Right renal cortex interstitium (tissue), 3 donors: ENCODE measurements at places on chromosomes 7 and 10.

- no peak for DNase-seq
Measured at GRCh38 chr7:149859876-149860275, 13.9 kb upstream of the ATP6V0E2 start.

- DNase-seq = no peak
Measured at GRCh38 chr10:22029445-22030236, 26.1 kb upstream of the DNAJC1 start.

- no peak for DNase-seq
Measured at GRCh38 chr10:132300582-132300981, 7.2 kb downstream of the STK32C start.

DNA sequence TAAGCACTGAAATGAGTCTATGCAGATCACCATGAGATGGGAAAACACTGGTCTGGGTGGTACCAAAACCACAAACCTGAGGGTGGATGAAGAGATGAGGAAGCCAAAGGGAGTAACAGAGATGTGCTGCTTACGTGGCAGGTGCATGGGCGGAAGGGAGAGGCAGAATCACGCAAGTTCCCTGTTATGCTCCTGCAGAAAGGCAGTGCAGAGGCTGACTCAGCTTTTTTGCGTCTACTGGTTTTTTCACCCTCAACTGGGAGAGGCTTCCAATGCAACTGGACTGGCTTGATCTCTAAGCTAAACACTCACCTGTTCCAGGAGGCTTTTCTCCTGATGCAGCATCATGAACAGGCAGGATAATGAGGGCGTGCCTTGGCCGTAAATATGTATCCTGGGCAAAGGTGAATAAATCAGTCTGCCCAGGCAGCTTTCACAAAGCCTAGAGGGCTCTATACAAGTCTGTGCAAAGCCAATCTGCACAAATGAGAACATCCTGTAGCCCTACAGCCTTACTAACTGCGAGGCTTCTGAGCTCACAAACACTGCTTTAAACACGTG lies 95.4 kb upstream of the AFAP1L2 start:
- DNase-seq = no peak

- DNase-seq = no peak
Measured at GRCh38 chr7:100000239-100000638, 15.2 kb upstream of the ZKSCAN1 start.

- no peak for DNase-seq
Measured at GRCh38 chr7:105688617-105689016, 107.3 kb upstream of the EFCAB10 start.

- DNase-seq = no peak
Measured at GRCh38 chr7:17021205-17021604, 139.4 kb upstream of the AGR3 start.

DNA sequence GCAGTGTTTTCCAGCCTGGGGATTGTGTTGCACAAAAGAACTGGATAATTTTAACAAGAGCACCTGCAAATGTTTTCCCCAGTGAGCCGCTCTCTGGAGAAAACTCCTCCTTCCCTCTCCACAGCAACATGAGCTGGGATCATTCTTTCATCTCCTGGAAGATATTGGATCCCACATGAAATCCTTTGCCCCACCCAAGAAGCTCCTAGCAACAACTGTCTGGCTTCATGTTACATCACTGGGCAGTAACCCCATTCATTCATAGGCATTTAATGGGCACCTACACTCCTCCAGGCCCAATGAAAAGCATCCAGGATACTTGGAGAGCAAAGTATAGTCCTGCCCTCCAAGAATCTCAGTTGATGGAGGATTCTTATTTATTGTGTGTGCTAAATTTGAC lies 27.2 kb downstream of the LSM5 start:
- DNase-seq = no peak

- DNase-seq = no peak
Measured at GRCh38 chr7:108138911-108139310, 8.8 kb upstream of the LAMB4 start.

DNA sequence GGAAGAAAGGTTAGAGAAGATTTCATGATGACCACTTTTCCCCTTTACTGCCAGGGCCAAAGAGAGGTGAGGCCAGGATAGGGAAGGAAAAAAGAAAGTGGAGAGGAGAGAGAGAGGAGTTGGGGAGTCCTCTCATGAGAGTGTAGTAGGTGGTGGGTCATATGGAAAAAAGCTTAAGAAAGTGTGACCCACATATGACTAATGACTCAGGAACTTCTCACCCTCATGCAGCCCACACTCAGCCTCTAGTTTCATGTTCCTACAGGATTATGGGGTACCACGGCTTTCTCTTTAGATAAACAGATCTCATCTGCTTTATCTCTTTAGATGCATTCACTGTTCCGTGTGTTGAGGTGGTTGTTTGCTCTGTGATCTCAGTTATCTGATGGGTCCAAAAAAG lies 462.5 kb upstream of the IGFBP3 start:
- DNase-seq = no peak

GRCh38 chr10:109886781-109887140 lies 36.5 kb downstream of the XPNPEP1 start:
- DNase-seq = no peak

- DNase-seq = no peak
Measured at GRCh38 chr10:6504296-6504695, 75.8 kb downstream of the PRKCQ start.

DNA sequence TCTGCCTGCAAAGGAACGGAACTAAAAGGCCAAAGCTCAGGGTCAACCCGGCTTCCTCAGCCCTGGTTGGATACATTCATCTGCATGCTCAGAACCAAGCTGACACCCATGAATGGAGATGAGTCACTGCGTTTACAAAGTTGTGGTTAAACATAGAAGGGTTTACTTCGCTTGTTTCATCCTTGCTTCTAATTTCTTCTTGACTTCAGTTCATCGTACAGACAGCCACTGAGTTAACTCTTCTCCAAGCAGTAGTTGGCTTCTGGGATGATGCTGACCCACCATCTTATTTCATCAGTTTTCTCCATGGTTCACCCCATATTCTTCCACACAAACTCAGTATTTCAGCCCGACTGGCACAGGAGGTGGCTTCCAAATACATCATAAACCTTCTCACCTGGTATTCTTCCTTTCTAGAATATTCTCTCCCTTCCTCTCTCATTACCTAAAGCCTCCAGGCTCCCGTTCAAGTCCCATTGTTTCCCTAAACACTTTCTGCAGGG lies 166.3 kb upstream of the RNF32 start:
- DNase-seq = no peak

GRCh38 chr10:23965123-23965522 lies 243.8 kb upstream of the KIAA1217 start:
- no peak for DNase-seq

DNA sequence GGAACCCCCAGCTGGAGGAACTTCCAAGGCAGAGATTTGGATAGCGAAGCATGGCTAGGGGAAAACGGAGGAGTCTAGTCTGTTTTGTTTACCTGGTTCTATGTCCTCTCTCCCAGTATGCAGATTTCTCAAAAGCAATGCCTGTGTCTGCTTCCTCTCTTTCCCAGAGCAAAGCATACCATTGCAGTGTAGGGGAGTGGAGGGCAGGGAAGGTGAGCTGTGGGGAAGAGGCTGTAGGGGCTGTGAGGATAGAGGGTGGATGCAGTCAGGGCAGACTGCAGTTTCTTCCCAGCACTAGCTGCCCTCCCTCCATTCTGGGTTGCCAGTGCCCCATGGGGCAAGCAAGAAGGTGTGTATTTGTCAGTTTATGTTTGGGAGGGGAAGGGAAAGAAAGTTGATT lies 16.9 kb upstream of the TSPAN14 start:
- DNase-seq = no peak
